MCF 10A (cell line): ENCODE measurements at places on chromosomes 2 and 18. TPM values are rescaled to one million over a fixed set of nuclear protein-coding genes. Genes with fewer than 3 reads are reported as not detected.

Gene RNF152
- total RNA-seq = 1.7 and 2.9 TPM in 2 replicates

DNA sequence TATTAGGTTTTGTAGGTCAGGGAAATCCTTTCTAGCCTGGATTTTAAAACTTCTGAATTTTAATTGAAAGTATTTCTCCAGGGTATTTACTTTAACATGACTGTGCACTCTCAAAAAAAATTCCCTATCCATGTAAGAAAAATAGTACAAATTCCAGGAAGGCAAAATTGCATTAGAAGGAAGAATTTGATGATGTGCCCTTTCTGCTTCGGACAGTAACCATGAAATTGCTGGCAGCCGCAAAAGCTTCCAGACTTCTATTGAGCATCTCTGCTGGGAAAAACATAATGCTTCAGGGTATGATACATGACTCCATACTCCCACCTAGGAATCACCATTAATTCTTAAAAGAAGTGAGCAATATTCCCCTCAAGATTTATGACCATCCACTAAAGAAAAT is 17.2 kb upstream of the KLF7 start:
- no peak for DNase-seq

DNA sequence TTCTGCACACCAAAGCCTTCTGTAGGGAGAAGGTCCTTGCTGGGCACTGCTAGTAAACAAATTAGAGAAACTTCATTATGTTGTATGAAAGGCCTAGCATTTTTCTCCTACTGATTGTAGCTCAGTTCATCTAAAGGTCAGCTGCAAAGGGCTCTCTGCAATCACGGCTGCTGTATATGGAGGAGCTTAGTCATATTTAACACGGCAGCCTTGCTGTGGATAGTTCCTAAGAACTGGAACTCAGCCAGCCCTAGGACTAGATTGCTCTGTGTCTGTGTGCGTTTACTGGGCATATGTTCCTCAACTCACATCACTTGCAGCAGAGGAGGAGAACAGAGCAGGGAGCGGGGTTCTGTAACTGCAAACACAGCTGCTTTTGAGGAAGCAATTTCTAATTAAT is 1103.9 kb upstream of the KLHL29 start:
- DNase-seq = peak; percentile 54

- no peak for DNase-seq
These were observed 17.3 kb upstream of the FZD5 start for GRCh38 chr2:207787017-207787416.

Gene MREG
- 6.8 and 10.4 TPM in 2 replicates for total RNA-seq
